Stimulated activated CD4-positive, alpha-beta T cell treated with anti-CD3 and anti-CD28 coated beads, Interleukin-1b, Interleukin-23, amount 100 ng/mL, for 1 hour (primary cell): ENCODE measurements at places on chromosomes 3 and 15.

GRCh38 chr3:149393345-149394160 lies 16.1 kb upstream of the TM4SF1 start:
- no peak for DNase-seq

DNA sequence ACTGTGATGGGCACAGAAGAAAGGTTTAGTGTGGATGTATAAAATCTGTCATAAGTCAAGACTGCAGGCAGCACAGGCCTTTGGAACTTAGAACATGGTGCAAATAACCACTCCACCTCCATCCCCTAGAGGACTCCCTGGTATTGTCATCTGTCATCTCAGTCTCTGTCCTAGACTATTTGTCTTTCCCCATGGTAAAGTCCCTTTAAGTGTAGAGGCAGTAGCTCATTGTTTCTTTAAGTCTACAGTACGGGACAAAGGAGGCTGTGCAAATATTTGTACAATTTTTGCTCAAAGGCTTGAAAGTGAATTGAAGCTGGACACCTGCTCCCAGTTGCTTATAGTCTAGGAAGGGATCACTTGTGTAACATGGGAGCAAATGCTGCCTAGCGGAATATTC lies 3.2 kb upstream of the PXYLP1 start:
- DNase-seq = no peak

DNA sequence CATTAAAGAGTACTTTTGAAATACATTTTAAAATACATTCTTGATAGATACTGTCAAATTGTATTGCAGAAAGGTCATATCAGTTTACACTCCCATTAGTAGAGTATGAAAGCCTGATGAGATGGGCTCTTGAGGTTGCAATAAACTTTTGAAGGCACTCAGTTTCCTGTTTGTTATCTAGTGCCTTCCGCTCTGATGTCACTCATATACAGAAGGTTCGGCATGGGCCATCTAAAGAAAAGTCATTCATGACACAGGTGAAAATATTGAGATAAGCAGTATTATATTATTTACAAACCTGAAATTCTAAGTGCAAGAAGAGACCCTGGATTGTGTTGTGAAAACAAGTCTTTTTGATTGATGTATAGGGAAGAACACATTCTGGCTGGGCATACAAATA lies 36.5 kb upstream of the DENND4A start:
- DNase-seq = no peak

- no peak for DNase-seq
Observed at GRCh38 chr3:42115946-42116345, 24.8 kb downstream of the TRAK1 start.

DNA sequence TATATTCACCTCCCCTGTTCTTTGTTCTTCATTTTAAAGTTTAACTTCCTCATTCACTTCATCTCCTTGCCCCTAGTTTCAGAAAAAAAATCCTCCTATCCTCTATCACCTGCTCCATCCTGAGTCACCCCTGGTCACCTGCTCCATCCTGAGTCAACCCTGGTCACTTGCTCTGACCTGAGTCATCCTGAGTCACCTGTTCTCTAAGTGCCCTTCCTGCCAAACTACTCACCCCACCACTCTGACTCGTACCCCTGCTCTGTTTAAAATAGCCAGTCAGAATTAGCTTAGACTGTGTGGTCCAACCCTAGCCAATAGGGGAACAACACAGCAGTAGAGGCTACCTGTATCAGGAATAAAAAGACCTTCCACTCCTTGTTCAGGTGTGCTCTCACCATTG lies 716.9 kb downstream of the ZBBX start:
- no peak for DNase-seq

DNA sequence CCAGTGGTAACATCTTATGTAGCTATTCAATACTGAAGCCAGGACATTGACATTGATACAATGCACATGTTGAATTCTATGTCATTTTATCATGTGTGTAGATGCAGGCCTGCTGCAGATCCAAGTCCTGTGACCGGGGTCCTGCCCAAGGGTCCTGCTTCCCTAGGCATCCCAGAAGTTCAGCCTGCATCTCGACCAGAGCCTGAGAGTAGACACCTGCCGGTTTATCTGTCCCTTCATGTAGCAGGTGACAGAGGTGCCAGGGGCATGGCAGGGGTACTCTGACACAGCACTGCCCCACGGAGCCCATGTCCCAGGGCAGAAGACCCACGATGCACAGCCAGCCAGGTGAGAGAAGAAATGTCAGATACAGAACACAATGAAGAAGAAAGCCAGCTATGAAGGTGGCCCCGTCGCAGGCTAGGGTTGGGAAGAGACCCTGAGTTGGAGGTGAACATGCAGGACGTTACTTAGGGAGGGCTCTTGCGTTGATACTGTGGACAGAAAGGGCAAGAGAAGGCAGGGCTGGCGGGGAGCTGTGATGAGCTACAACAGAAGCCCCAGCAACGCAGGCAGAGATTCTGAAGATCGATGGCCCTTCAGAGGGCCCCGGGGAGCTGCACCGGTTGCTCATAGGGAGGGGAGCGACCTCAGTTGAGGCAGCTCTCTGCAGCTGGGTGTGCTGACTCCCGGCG lies 51.0 kb downstream of the TPRA1 start:
- no peak for DNase-seq

DNA sequence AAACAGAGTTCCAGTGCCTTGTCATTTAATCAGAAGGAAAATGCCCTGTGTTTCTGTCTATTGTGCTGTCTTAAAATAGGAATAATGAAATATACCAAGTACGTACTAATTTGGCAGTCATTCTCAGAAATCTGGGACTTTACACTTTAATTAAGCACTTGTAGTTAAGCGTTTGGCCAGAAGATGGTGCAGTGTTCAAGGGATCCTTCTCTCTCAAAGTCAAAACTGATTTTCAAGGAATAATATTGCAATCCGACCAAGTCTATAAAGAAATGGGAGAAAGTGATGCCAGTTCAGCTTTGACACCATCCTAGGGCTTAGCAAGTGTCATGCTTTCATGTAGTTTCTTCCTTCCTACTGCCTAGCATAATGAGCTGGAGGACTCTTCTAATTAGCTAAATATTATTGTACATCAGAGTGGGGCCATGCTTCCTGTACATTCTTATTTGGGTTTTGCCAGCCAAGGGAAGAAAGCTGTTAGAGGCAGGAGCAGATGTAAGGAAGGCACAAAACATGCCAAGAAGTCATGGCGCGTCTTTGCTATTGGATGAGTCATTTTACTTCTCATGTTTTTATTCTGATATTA lies 64.8 kb downstream of the SAMMSON start:
- no peak for DNase-seq

GRCh38 chr3:16262174-16262573 lies 2.6 kb downstream of the DPH3 start:
- DNase-seq = no peak

DNA sequence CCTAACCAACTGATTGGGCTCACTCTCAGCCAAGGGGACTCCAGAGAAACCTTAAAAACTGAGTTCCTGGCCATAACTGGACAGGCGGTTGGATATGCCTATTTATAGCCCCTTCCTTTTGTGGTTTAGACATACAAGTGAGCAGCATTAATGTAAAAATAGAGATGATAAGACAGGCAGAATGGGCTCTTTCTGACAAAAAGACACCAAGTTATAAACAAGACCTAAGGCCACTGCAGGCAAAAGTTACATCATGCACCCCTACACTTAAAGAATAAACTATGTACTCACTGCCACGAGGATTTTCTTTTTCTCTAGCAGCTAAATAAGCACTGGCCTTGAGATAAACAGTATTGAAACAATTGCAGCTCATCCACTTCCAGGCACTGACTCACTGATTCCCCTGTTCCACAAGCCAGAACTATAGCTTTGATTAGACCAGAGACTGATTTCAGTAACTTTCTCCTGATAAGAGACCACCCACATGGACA lies 30.1 kb downstream of the SUCNR1 start:
- no peak for DNase-seq

GRCh38 chr3:134892761-134893160 lies 97.7 kb downstream of the EPHB1 start:
- no peak for DNase-seq

DNA sequence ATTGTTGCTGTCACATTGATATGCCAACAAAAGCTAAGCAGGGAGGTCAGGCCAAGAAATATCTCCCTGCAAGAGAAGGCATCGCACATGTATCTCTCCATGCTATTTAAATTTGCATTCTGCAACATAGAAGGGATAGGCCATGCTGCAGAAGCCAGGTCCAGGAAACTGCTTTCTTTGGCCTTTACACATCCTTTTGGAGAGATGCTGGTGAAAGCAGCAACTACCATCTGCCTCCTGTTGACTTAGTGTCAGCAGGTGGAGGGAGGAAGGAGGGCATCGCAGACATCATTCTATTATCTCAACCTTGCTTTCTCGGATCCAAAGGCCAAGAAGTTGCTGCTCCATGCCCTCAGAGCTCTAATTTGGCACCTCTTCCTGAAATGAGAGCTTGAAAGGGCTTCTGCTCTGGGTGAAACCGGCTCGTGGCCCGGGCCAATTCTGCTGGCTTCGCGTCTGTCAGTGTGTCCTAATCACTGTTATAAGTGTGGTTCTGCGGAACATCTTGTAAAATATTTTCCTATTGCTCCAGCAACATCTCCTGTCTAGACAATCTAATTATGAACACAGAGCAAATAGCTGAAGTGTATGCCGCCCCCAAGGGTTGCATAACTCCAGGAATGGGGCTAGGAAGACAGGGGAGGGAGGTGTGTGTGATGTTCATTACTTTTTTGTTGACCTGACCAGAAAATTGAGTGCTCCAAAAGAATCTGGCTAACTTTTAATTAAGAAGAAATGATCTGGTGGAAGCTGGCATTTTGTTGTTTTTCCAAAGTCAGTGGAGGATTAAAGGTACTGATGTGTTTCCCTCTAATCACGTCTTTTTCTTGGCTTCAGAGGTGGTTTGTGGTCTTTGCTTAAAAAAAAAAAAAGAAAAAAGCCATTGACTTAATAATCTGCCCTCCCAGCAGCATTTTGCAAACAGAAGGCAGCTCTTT lies 89.1 kb downstream of the TPRG1 start:
- no peak for DNase-seq

- no peak for DNase-seq
Observed at GRCh38 chr3:188067932-188068331, 86.0 kb upstream of the LPP start.

DNA sequence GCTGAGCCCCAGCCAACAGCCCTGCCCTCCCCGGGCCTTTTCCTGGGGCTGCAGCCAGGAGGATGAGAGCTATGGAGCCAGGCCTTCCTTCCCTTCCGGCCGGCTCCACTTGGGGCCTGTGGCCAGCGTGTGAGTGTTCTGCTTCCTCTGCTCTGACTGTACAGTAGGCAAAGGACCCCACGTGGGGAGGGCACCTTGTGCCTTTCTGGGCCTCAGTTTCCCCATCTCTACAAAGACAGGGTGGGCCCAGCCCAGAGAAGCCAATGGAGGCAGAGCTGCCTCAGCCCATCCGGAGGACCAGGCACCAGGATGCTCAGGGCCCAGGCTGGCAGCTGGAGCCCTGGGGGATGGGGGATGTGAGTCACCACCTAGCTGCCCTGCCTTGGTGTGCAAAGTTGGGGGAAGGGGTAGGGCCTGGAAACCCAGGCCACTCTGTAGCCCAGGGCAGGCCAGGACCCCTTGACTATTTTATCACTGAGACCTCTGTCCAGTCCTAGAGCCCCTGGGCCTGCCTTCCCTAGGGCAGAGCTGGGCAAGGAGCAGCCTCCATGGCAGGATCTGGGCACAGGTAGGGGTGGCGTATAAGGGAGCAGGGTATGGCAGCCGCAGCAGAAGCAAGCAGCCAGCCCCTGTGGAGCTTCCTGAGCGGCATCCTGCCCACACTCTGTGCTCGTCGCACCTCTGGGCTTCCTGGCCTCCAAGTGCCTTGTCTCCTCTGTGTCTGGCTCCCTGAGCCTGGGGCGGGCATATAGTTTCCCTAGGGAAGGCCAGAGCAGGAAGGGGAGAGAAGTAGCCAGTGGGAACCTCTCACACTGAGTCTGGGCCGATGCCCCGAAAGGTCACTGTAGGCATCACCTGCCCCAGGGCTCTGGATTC lies 1.8 kb downstream of the PSTPIP1 start:
- peak; percentile 39 for DNase-seq

GRCh38 chr3:141331377-141332318 lies 36.7 kb upstream of the ZBTB38 start:
- no peak for DNase-seq

- no peak for DNase-seq
Observed at GRCh38 chr15:71630475-71630809, 179.9 kb upstream of the NR2E3 start.

GRCh38 chr15:78205856-78206255 lies 28.5 kb downstream of the ACSBG1 start:
- DNase-seq = no peak

- no peak for DNase-seq
Observed at GRCh38 chr3:140432229-140432669, 245.6 kb upstream of the TRIM42 start.

- DNase-seq = no peak
Observed at GRCh38 chr3:10312861-10313260, 8.1 kb downstream of the SEC13 start.

- DNase-seq = no peak
Observed at GRCh38 chr3:51176923-51177322, 208.2 kb upstream of the MANF start.

DNA sequence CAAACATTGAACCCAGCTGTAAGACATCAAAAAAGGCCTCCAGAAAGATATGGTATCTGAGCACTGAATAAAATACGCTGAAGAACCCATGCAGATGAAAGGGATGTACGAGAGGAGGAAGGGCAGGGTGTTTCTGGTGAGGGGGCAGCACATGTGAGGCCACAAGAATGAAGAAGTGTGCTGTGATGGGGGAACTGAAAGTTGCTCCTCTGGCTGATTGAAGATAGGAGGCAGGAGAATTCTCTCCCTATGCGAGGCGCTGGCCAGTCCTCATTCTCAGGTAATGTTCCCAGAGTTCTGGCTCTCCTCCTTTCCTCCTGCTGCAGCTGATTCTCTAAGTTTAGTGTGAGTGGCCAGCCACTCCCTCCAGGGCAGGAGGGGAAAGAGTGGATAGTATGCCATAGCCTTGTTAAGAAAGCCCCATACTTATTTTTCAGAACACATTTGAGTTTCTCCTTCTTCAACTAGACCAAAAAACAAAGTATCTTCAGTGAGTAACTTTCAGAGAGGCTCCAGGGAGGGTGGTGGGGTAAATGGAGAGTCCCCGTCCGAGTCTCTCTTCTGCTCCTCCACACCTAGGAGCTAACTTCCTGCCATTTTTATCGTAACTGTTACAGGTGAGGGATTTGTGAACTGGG lies 26.9 kb upstream of the MYO1E start:
- DNase-seq = no peak

- DNase-seq = no peak
Observed at GRCh38 chr15:43529587-43530345, 12.4 kb downstream of the MAP1A start.

DNA sequence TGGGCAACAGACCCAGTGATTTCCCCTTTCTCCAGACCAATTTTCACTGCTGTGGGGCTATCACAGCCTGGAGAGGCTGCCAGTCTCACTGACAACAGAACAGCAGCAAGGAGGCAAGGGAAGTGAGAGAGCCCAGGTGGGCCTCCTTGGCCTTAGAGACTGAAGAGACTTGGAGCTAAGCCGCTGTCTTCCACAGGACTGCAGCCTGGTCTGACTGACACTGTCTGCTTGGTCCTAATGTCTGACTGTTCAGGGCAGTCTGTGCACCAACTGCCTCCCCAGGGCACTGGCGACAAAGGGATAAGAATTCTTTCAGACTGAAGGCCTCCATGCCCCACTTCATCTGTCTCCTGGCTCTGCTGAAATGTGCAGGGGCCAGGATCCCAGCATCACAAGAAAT lies 11.5 kb downstream of the POMGNT2 start:
- DNase-seq = no peak

- DNase-seq = no peak
Observed at GRCh38 chr3:126023390-126023789, 54.4 kb downstream of the ROPN1B start.

- no peak for DNase-seq
Observed at GRCh38 chr3:179072100-179072438, 460 bp upstream of the ZMAT3 start.

GRCh38 chr15:57527382-57528091 lies 64.2 kb upstream of the MYZAP start:
- no peak for DNase-seq
